ENCODE measurements at places on chromosomes 6 and 20.
A peak's percentile ranks its signal among the peaks of the same experiment; 100 is the strongest.

DNA sequence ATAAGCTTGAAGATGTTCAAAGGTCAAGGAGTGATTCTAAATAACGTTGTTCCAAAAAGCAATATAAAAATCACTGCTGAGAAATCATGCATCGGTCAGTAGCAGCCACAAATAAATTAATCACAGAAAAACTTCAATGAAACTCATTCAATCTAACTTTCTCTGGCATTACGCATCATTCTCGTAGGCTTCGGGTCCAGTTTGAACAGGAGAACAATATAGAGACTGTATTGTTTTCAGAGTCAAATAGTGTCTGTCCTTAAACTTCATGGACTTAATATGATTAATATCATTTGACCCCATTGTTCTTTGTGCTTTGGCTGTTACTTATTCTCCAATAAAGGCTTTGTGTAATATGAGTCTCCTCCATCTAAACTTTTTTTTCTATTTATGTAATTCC, 200.4 kb downstream of the C6orf118 start:
- DNase-seq = no peak

DNA sequence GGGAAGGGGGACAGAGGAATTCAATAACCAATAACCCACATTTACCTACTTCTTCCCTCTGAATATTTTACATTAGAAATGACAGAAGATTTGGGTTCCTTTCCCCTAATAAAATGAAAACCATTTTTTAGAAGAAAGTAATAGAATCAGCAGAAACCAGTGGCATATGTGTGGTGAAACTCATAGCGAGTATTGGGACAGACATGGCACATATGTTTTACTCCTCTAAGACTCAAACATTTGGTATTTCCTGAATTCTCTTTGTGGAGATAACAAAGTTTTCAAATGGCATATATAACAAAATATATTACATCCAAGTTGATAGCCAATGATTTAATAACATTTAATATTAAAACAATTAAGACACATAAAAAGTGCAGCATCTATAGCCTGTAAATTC, 12.9 kb upstream of the BEND3 start:
- no peak for DNase-seq

- peak; percentile 82 for DNase-seq
These were observed 79.4 kb downstream of the GFOD1 start for GRCh38 chr6:13407709-13408695.

- no peak for DNase-seq
These were observed 3.5 kb upstream of the HTR1B start for GRCh38 chr6:77466451-77467437.

DNA sequence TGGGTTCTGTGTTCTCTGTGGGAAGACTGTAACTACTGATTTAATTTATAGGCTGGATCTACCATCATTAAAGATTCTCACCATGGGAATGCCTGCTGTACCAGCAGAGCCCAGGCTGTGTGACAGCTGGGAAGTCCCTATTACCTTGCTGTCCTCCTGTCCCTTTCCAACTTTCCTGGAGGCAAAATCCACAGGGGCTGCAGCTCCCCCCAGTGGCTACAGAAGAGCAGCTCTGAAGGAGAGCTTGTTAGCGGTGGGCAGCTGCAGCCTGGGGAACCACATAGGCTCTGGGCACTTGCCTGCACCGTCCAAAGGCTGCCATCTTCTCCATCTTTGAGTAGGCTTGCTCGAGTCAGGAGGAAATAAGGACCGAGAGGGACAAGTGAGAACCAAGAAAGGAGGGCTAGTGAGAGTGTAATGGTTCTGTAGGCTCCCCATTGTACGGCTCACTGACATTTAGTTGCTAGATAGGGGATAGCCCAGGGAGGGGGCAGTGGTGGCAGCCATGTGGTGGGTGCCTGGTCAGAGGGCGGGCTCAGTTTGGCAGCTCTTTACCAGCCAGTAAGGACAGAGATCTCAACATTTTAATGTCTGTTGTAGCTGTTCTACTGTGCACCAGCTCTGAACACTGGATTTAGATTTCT, 155.1 kb upstream of the MLIP start:
- DNase-seq = peak; percentile 75

DNA sequence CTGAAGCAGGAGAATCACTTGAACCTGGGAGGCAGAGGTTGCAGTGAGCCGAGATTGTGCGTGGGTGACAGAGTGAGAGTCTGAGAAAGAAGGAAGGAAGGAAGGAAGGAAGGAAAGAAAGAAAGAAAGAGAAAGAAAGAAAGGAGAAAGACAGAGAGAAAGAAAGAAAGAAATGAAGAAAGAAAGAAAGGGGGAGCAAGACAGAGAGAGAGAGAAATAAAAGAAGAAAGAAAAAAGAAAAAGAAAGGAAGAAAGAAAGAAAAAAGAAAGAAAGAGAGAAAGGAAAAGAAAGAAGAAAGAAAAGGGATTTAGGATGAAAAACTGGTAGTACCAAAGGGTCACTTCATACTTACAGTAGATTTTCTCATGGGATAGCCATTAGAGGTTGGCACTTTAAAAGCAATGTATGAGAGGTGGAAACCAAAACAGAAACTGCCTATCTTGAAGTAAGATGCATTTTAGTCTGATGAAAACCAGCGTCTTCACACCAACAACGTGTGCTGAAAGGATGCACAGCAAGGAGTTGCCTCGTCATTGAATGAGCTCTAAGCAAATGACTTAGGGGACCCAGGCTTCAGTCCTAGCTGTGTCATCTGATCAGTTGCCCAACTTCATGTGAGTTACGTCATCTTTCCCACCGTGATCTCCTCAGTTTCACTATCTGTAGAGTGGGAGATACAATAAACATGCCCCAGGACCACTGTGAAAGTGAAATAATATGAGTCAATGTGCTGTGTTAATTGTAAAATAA, 133.9 kb upstream of the NEDD9 start:
- no peak for DNase-seq

DNA sequence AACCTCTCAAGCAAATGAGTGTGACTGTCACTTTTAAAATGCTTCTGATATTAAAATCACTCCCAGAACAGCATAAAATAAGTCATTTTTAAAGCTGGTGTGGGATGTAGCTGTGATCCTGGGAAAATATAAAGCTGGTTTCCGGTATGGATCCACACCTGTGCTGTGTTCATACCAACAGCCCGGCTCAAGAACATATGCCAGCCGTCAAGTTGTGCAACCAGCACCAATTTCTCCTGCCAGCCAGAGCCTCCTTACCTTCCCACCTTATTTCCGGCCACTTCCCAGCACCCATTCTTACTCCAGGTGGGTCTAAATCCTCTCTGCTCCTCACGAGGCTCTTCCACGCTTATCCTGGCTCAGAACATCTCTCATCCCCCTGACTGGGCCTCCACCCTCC, 50.9 kb upstream of the RPS6KA2 start:
- no peak for DNase-seq

- peak; percentile 17 for DNase-seq
These were observed 41.5 kb upstream of the SRF start for GRCh38 chr6:43129434-43130194.

- no peak for DNase-seq
These were observed 228.2 kb upstream of the SUPT3H start for GRCh38 chr6:45605971-45606370.

DNA sequence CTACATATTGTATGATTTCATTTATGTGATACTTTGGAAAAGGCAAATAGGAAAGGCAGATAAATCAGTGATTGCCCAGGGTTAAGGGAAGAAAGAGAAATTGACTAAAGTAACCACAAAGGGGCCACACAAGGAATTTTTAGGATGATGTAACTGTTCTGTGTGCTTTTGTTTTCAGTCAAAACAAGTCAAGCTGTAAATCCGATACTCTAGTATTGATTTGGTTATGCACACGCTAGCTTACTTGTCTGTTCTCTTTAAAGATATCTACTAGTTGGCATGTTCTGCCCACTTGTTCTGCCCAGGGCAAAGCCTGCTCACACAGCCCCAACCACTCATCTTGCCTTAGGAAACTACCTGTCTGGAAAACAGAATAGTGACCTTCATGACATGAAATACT, 6.4 kb downstream of the FBXL4 start:
- no peak for DNase-seq

DNA sequence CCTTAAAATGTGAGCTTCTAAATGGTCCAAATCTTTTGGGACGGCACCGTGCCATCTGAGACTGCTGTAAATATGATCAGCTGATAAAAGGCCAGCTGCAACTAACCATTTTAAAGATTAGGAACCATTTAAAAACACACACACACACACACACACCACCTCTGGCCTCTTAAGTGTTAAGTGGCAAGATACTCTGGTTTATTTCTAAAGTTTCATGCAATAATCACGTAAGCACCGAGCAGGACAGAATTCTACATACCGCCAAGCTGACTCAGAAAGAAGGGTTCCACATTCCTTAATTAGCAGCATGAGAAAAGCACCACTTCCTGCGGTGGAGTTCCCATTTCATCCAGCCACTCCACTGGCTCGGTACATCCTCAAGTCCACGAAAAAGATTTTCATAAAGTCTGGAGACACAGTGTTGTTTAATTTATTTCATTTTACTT, 17.8 kb upstream of the ZNF217 start:
- peak; percentile 79 for DNase-seq

DNA sequence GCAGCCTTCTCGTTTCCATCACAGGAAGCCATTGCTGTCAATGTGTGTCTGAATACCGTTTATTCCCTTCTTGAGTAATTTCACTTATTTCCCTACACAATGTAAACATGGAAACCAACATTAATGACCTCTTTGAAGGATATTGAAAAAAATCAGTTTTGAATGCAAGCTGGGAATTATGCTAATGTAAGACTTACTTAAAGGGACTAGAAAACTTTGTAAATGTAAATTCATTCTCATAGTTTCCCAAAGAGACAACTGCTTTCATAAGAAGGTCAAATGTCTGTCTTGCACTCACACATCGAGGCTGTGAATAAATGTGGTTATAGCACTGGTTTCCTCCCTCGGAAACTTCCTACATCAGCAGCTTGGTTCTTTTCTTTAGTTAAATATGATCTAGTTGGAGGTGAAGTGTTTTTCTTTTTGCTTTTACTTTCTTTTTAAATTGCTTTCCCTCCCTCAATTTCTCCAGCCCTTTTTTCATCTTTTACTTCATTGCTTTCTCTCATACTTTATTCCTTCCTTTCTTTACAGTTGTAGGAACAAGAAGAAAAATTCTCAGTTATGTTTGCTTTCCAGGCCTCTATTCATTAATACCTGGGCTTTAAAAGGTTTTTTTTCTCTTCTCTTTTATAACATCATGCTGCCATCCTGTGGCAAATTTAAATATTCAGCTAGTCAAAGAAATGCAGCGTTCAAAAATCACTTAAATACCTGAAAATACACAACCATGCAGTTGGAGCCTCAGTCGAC, 108.3 kb downstream of the TNFAIP3 start:
- peak; percentile 26 for DNase-seq

- no peak for DNase-seq
These were observed 95.5 kb downstream of the SNAP91 start for GRCh38 chr6:83613378-83613777.

GRCh38 chr6:148382861-148383260, 40.2 kb downstream of the SASH1 start:
- peak; percentile 22 for DNase-seq

- DNase-seq = peak; percentile 55
These were observed 109.4 kb downstream of the ATXN1 start for GRCh38 chr6:16651871-16652270.

DNA sequence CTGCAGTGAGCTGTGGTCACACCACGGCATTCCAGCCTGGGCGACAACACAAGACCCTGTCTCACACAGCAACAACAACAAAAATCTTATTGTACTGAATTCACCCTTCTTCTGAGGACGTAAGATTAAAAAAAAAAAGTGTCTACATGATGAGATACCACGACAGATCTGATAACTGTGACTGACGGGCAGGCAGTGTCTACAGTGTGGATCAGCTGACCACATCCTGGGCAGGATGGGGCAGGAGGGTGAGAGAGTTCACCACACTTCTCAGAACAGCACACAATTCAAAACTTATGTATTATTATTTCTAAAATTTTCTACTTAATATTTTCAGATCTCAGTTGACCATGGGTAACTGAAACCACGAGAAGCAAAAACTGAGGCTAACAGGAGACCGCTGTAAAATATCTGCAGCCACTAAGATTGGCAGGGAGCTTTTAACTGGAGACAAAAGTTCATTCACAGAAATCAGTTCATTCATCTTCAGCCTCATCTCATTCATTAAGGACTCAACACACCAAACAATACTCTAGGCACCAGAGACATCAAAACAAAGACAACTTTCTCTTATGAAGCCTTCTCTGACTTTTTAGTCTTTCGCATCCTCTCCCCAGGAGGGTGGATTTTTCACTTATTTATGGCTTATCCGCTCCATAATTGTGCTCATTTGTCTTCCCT, 15.7 kb upstream of the NHSL1 start:
- no peak for DNase-seq

DNA sequence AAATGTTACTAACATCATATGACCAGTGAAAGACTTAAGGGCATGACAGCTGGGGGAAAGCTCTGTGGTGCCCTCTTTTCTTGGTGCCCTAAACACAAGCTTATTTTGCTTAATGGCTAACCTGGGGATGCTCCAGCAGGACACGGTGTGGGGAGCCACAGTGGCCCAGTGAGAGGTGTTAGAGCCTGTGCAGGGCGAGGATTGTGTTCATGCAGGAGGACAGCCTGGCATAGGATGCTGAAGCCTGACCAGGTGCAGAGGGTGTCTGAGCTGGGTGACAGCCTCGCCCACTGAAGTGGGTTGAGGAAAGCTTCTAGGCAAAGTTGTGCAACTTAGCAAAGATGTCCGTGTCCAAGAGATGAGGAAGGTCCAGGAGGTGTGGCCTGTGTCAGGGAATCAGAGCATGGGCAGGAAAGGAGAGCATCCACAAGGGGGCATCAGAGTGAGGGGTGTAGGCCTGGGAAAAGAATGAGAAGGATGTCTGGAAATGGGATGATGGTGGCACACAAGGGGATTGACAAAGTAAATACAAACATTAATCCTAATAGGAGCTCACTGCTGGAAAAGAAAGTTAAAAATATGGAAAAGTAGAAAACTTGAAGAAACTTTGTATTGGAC, 33.9 kb downstream of the SLC17A4 start:
- peak; percentile 25 for DNase-seq

DNA sequence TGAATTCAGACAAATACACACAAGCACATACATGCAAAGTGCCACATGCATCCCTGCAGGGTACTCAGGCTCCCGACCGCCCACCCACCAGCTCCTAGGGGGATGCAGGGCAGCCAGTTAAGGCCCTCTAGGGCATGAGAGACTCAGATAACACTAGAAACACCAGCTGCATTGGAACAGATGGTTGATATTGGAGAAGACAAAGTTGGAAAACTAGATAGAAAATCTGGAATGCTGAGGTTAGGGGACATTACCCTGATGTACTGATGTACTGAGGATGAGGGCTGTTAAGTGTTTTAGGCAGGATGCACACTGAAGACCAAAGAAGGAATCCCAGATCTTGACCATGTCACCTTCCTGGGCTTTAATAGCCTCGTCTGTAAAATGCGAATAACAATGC, 134.6 kb upstream of the ECI2 start:
- DNase-seq = no peak

- DNase-seq = no peak
These were observed 11.8 kb downstream of the BAG6 start for GRCh38 chr6:31640612-31641011.

GRCh38 chr6:78199044-78199443, 546.2 kb downstream of the MEI4 start:
- DNase-seq = no peak

- DNase-seq = peak; percentile 13
These were observed 72.1 kb downstream of the AFDN start for GRCh38 chr6:167898673-167899311.

All from Caki2 (cell line).